CD4-positive, alpha-beta T cell treated with Interleukin-1 beta for 1 hour (primary cell): ENCODE measurements at places on chromosomes 12 and 14.

DNA sequence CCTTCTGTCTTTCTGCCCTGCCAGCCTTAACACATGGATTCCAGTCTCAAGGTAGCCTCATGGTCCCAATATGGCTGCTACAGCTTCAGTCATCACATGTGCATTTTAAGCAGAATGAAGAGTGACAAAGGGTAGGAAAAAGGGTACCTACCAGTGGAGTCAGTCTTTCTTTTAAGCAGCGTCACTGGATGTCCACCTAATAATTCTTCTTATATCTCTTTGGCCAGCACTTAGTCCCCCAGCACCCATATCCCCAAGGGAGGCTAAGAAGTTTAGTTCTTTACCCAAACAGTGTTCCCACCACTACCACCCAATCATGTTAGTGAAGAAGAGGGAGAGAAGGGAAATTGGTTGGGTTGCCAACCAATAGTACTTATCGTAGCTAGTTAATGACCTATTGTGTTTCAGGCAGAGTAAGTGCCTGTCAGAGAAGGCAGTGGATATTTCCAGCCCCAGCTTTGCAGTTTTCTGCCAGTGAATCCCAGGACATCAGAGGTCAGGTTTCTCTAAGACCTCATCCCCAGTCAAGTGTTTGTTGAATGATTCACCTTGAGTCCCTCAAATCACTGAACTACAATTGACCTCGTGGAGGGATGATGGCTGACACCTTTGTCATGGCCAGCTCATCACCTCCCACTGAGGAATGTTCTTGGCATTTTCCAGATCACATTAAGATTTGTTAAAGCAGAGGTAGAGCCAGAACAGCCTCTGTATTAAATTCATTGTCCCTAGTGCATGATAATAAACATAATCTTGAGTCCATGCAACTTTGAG, 250.9 kb upstream of the CRY1 start:
- no peak for DNase-seq

DNA sequence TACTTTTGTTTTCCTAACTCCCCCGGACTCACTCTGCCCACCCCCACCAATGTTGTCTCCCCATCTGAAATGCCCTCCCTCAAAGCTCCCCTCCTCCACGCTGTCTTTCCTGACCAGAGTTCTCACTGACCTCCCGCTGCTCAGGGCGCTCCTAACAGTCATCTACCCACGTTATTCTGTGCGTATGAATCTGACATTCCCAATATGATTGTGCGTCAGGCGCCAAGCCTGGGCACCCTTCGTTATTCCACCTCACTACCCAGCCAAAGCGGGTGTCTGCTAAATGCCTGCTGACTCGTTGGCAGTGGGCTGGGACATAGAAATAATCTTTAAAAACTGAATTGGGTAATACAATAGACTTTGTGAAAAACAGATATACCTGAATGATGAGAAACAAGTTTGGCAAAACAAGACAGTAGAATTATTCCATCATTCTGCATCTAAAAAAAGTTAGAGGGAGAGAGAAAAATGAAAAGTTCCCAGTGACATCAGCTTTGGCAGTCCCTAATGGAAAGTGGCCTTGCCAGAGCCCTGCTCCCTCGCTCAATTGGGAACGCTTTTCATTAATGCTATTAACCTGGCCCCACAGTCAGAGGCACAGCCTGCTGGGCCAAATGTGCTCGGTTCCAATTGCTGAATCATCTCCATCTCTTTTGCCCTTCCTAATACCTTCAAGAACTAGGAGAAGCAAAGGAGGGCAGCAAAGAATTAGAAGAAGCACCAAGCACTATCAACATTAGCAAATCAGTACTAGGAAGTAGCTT, 74.0 kb upstream of the PLXNC1 start:
- no peak for DNase-seq

DNA sequence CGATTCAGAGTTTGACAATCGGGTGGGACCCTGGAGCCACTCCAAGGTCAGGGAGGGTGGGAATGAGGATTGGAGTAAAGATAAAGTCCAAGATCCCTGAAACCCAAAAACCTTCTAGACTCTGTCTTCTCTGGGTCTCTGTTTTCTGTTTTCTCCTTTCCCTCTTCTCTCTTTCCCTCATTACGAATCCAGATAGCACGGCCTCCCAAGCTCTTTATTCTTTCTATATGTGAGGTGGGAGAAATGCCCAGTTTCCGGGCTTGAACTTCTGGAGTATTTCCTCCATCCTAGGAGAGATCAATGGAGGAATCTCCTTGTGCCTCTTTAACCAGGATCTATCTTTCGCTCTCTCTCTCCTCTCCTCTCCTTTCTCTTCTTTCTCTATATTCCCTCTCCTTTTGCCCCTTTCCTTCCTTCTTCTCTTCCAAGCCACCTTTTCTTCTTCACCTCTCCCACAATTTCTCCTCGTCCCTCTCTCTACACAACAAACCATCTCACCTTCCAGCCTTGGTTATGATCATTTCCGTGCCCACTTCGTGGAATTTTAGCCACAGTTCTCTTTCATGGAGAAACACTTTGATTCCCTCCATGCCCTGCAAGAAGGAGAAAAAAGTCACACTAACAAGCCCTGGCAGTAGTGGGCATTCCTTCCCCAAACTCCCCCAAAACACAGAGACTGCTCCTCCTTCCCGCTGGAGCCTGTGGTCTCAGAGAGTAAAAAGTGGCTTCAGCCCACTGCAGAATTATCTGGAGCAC, 4.4 kb downstream of the TBX5 start:
- DNase-seq = no peak

- DNase-seq = no peak
Measured at GRCh38 chr12:129339336-129339735, 486.1 kb downstream of the GLT1D1 start.

- no peak for DNase-seq
Measured at GRCh38 chr14:42192738-42193653, 586.3 kb downstream of the LRFN5 start.

DNA sequence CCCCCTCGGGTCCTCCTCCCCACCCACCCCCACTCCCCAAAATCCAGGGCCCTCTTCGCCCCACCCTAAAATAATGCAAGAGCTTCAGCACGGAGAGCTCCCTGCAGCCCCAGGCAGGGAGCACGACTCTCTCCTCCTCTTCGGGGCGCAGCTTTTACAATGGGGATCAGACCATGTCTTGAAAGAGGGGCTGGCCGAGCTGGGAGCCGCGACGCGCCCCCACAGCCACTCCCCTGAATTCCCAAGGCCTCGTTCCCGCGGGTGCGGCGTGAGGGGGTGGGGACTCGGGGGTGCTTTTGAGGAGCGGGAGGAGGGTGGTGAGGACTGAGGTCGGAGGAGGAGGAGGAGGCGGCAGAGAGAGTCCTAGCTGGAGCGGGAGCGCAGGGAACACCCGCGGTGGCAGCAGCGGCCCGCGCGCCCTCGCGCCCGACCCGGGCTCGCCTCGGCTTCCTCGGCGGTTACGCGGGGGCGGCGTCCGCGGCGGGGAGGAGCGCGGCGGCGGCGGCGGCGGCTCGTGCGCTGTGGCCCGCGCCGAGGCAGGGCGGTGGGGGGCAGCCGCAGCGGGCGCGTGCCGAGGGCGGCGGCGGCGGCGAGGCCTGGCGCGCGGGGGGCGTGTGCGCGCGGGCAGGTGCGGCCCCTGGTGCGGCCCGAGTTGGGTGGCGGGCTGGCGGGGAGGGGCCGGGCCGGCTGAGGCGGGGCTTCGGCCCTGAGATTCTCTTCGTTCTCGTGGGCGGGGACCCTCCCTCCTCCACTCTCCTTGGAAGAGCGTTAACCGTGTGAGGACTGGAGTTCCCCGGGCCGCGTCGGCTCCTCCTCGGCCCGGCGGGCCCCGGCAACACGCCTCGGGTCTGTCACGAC, at the start of gene ANKS1B:
TSS of gene ANKS1B (minus strand) at position 666 of the 858 bp plus-strand sequence. CDS start 699 bp downstream, outside the sequence.
- no peak for DNase-seq

GRCh38 chr12:91918431-91918830, 227.2 kb downstream of the BTG1 start:
- DNase-seq = no peak

GRCh38 chr12:49296836-49297694, 2.1 kb downstream of the PRPH start:
- DNase-seq = peak; percentile 13

- DNase-seq = no peak
Measured at GRCh38 chr12:52251367-52252051, 18.5 kb downstream of the KRT7 start.

DNA sequence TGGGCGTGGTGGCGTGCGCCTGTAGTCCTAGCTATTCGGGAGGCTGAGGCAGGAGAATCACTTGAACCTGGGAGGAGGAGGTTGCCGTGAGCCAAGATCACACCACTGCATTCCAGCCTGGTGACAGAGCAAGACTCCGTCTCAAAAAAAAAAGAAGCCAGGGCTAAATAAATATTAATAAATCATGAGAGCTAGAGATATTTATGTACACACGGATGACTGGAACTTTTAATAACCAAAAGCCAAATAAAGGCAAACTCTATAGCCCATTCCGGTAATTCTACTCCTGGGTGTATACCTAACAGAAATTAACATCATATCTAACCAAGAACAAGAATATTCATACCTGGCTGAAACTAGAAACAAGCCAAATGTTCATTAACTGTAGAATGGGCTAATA, 7.7 kb upstream of the TRAFD1 start:
- no peak for DNase-seq

DNA sequence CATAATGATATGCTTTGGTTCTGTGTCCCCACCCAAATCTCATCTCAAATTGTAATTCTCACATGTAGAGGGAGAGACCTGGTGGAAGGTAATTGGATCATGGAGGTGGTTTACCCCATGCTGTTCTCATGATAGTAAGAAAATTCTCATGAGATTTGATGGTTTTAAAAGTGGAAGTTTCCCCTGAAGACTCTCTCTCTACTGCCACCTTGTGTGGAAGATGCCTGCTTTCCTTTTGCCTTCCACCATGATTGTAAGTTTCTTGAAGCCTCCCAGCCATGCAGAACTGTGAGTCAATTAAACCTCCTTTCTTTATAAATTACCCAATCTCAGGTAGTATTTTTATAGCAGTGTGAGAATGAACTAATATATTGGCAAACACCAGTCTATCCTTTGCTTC, 260.4 kb upstream of the PPFIA2 start:
- no peak for DNase-seq

DNA sequence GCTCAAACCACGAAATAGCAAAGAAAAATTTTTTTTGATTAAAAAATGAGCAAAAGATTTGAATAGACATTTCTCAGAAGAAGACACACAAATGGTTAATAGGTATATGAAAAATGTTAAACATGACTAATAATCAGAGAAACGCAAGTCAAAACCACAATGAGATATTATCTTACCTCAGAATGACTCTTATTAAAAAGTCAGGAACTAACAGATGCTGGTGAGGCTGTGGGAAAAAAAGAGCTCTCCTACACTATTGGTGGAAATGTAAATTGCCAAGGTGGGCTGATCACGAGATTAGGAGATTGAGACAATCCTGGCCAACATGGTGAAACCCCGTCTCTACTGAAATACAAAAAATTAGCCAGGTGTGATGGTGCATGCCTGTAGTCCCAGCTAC, 315.5 kb upstream of the FLRT2 start:
- no peak for DNase-seq

DNA sequence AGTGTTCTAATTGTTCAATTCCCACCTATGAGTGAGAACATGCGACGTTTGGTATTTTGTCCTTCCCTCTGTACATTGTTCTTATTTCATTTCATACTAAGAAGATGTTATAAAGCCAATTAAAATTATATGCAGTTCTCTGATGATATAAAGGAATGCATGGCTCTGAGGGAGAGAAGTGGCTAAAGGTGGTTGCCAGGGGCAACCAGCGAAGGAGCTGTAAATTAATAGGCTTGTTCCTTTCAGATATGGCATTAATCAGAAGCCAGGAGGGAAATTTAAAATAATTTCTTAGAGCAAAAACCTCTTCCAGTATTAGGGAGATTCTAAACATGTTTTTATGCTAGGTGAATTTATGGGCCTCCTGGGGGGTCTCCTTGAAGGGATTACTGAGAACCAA, 227.8 kb downstream of the TMEM117 start:
- DNase-seq = no peak

DNA sequence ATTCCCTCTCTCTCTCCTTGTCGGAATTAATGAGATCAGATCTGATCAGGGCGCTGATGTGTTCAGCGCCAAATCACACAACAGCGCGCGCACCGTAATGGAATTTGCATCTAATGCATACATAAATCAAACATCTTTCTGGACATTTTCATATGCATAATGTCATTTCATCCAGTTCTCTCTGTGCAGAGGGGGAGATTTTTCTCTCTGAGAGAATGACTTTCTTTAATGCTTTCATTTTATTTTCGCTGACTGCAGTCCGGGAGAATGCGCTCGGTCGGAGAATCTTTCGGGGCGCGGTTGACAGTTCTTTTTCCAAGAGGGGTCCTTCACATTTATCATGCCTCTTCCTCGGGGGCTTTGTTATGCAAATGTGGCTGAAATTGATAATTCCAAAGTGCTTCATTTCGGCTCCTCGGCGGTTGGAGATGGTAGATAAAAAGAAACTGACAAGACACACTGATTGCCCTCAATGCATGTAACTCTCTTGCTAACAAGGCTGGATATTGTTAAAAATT, 615.9 kb downstream of the VRK1 start:
- no peak for DNase-seq

DNA sequence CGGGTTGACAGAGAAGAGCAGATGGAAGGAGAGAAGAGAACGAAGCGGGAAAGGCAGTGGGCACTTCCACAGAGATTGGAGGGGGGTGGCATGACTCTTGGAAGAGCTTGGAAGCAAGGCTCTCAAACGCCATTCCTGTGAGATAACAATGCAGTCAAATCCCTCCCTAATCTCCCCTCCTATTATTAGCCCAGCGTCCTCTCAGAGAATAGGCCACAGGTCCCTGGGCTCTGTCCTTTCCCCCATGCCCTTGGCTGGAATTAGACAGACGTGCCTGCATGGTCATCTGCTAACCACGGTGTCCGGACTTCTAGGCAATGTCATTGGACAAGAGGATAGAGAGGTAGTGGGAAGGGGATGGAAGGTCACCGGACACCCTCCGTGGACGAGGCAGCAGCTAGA, 8.0 kb upstream of the MYH7 start:
- no peak for DNase-seq

DNA sequence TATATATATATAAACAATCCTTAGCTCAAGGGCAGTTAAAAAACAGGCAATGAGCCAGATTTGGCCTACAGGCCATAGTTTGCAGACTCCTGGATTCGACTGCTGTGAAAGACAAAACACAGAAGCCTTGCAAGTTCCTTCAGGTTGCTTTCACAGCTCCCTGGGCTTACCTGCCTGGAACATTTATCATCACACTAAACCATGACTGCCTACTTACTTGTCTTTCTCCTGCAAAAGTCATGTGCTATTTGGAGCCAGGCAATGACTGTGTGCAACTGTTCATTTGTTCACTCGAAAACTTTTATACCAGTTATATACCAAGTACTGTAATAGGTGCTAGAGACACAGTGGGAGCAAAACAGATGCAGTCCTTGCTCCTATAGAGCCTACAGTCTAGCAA, 2.2 kb upstream of the RPS6KA5 start:
- DNase-seq = no peak

DNA sequence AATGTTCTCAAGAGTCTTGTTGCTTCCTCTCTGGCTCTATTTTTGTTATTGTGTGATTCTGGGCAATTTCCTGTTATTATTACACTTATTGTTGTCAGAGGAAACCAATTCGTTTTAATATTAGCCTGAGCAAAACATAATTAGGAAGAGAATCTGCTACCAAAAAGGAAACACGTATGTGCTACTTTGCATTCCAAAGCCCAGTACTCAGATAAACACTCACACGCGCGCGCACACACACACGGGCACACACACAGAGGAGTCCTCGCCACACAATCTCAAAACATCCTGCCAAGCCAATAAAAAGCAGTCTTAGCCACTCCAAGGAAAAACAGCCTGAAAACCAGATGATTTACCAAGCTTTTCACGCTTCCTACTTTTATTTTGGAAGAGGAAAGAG, 400.7 kb downstream of the NUAK1 start:
- peak; percentile 5 for DNase-seq
